ENCODE measurements at places on chromosomes 4 and X.

GRCh38 chr4:185726931-185727330 lies 85.1 kb downstream of the SORBS2 start:
- DNase-seq: no peak

- no peak for DNase-seq
Observed at GRCh38 chr4:159460371-159460770, 357.5 kb downstream of the RAPGEF2 start.

DNA sequence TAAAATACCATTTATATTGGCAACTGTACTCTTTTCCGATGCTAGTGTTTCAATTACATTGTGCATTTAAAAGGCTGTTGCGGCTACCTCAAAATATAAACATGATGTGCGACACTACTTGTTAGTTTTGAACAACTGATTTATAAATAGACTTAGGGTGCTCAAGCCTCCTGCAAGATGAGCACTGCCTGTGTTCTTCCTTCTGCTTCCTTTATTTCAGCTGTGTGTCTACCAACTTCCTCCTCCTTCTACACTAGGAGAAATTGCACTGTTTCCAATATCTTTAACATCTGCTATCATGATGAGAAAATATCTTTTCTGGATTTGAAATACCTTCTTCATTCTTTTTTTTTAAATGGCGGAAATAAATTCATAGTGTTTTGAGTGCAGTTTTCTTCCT lies 24.0 kb downstream of the TET2 start:
- no peak for DNase-seq

DNA sequence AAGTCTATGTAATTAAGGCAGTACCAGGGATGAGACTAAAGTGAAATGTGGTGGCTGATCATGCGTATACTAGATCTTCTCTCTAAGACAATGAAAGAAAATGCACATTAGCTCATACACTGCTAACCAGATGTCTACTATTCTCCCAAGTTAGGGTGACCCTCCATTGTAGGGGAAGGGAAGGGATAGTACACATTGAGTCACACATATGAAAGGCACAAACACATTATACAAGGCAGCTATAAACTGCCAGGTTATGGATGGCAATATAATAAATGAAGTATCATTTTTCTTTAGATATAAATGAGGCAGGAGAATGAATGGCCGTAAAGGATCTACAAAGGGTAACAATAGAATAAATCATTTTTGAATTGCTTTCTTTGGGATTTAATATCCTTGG lies 4.5 kb downstream of the SHROOM3 start:
- DNase-seq: no peak

DNA sequence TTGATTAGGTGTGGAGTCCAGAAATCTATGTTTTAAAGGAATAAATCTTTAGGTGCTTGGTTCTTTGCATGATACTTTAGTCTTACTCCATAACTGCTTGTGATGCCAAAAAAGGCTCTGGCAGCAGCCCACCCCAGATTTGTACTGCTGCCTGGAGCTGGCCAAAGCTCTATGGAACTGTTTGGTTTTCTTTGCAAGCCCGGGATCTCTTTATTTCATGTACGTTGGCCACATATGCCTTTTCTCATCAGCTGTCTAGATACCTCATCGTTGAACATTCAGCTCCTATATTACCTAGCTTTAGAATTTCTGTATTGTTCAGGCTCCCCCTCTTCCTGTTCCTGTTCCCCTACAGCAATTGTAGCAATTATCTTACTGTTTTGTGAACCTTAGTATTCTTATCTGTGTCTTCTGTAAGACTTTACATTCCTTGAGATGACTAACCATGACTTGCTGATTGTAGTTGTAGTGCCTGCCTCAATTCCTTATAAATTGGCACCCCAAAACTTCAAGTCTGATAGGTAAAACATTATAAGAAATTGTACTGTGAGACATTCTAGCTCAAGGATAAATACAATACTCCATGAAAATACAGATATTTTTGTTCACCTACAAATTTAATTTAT lies 199.4 kb upstream of the GPRIN3 start:
- DNase-seq: no peak

- DNase-seq: no peak
Observed at GRCh38 chrX:149124526-149125108, 380.5 kb downstream of the IDS start.

Data from activated T-cell treated with anti-CD3 and anti-CD28 coated beads, Interleukin-2, amount 50 U/mL, for 72 hours (primary cell).